ENCODE measurements at places on chromosomes 5 and 9.

DNA sequence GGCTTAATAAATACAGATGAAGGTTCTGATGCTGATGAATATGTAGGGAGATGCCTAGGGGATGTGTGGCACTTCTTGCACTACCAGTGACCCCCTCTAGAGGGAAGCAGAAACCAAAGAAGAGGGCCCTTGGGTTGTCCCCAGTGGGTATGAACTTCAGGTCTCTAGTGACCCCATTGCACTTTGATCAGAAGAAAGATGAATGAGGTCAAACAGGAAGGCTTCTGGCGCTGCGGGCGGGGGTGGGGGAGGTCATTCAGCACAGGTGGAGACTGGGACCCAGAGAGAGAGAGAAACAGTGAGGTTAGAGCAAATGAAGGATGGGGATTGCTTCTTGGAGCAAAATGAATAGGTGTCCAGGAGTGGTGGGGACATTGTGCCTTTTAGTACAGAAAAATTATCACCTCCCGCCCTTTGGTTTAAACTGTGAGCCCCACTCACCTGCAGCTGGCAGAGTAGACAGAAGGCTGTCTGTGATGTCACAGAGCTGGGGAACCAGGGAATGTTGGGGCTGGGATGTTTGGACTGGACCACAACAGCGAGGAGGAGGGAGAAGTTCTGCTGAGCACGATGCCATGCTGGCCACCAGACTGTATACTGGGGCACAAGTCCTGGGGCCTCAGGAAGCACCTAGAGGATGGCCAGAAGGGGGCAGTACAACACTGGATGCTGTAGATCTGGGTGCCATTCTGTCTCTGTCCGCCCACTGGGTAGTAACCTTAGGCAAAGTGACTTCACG is at the start of gene TEX48:
Gene TEX48, minus strand, starts transcription at position 599 of the 739 bp plus-strand sequence. CDS start 10,469 bp downstream, outside the sequence.
- DNase-seq = no peak

DNA sequence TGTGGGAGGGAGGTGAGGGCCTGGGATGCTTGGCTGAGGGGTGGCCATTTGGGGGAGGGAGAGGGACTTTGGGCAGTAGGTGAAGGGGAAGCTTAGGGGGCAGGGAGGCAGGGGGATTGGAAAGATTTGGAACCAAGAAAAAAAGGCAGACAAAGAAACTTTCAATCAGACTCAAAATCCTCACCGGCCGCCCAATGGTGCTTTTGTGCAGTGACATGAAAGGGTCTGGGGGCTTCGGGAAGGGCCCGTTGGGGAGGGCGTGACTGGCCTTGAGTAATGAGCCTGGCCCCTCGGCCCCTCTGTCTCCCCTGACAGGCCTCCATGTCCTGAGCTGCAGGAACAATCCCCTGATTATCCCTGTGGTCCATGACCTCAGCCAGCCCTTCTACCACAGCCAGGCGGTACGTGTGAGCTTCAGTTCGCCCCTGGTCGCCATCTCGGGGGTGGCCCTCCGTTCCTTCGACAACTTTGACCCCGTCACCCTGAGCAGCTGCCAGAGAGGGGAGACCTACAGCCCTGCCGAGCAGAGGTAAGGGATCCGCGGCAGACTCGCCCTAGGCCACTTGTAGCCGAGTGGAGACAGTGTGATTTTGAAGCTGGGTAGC is 181.1 kb downstream of the PAPPA start:
- DNase-seq = no peak

GRCh38 chr9:115596021-115596745 is 478.2 kb upstream of the TNC start:
- no peak for DNase-seq

- DNase-seq = no peak
Observed at GRCh38 chr9:78130004-78130403, 98.4 kb upstream of the GNAQ start.

Data from NCI-H2081 treated with DMSO at 0.1 percent for 48 hours (cell line).